Anterior cingulate cortex (tissue), 58 donors: ENCODE measurements at places on chromosomes 1 and 21.

GRCh38 chr1:53902235-53903138, 8.5 kb downstream of the DIO1 start:
- DNase-seq = no peak

DNA sequence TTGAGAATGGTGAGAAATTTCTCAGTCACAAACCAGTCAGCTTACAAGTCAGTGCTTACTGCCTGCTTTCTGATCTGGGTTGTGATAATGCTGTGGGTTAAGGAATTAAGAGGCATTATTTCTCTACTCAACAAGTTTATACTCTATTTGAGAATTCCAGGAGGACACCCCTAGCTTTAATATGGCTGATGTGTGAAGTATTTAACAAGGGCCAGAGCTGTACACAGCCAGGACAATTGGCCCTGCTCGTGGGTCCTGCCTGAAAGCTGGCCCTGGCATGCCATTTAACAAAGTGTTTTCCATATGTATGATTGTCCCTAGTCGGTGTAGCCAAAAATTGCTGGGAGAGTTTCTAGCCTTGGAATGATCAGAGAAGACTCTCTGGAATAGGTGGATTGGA, 43.2 kb downstream of the HHAT start:
- no peak for DNase-seq

DNA sequence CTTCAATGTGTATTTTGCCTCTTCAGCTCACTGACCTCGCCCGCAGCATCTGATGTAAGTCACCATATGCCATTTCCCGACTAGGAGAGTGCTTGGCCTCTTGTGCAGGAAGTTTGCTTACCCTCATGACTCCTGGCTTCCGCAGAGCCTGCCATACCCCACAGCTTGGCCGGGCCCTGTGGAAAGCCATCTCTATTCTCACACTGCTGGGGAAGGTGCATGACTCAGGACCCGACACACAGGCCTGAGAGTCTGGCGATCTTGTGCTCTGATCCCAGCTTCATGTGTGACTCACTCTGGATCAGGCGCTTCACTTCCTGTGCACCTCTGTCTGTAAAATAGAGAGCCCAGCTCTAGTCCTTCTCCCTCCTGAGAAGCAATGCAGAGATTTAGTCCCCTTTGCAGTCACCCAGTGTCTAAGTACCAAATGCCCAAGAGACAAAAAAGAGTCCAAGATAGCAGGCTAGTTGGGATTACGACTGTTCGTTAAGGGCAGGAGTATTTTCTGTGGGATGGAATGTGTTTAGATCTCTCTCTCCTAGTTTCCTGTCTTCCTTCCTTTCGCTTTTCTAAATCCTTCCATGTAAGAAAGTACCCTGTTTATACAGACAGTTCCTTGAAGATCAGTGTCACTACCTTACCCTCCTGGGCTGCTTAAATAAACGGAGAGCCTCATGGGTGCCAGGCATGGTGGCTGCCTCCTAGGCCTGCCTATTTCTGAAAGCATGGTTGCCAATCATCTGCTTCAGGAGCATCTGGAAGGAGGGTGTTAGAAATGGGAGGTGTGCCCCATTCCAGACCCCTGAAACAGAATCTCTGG, 62.8 kb upstream of the KIF26B start:
- no peak for DNase-seq

GRCh38 chr1:63004868-63005267, 220.9 kb downstream of the ATG4C start:
- DNase-seq = no peak

GRCh38 chr1:42186152-42186551, 21.6 kb upstream of the GUCA2A start:
- DNase-seq = no peak

DNA sequence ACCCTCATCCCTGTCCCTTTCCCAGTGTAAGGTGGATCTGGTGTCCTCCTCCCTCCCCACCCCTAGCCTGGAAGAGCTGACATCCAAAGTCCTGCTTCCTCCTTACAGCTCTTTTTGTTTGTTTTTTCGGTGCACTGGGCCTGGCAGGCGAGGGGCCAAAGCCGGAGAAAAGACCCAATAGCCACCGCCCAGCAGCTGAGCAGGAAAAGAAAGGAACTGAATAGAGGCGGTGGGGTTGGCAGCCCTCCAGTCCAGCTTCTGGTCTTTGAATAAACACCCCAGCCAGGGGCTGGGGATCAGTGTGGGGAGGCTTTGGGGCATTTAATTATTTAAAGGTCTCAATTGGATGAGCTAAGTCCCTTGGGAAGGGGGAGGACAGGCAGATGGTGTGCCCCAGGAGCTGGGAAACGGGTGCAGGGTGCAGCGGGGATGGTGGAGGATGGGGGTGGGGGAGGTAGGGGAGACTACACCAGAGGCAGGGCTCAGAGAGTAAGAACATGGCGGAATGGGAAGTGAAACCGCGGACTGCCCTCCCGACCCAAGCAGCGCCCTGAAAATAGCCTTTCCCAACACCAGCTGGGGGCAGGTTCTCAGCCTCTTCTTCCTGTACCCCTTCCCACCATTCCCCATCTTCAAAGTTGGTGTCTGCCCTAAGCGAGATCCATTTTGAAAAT, 20.2 kb downstream of the BTG2 start:
- DNase-seq = no peak

GRCh38 chr1:219359126-219359525, 185.4 kb downstream of the LYPLAL1 start:
- no peak for DNase-seq

- no peak for DNase-seq
Measured at GRCh38 chr1:59124166-59124565, 172.7 kb upstream of the FGGY start.

- DNase-seq = no peak
Measured at GRCh38 chr1:187577610-187578009, 748.9 kb downstream of the PLA2G4A start.

DNA sequence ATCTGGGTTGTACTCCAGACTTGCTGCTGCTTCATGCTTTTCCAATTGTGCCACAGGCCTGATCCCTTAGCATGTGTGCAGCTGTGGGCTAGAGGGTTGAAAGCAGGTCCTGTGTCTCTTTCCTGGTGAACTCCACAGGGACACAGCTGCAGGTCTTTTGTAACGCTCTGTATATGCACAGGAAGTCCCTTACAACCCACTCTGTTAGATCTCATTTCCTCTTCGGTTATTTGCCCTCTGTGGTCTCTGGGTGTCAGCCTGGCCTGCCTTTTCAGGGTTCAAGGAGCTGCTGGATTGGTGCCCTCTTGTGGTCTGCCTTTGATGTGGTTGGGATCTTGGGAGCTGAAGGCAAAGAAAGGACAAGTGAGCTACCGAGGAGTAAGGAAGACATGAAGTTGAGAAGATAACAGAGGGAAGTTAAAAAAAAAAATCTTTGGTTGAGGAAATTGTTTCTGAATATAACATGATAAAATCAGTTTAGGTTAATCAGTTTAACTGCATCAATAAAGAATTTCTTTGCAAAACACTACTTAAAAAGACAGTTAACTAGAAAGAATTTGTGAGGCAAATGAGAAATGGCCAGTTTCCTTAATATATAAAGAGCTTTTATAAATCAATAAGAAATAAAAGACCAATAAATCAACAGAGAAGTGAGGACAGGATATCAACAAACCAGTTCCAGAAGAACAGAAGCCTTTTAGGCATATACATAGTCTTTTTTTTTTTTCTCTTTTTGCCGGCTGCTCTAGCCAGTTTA, 44.1 kb downstream of the UCK2 start:
- no peak for DNase-seq

GRCh38 chr1:103959565-103959964, 209.9 kb downstream of the AMY1C start:
- no peak for DNase-seq

DNA sequence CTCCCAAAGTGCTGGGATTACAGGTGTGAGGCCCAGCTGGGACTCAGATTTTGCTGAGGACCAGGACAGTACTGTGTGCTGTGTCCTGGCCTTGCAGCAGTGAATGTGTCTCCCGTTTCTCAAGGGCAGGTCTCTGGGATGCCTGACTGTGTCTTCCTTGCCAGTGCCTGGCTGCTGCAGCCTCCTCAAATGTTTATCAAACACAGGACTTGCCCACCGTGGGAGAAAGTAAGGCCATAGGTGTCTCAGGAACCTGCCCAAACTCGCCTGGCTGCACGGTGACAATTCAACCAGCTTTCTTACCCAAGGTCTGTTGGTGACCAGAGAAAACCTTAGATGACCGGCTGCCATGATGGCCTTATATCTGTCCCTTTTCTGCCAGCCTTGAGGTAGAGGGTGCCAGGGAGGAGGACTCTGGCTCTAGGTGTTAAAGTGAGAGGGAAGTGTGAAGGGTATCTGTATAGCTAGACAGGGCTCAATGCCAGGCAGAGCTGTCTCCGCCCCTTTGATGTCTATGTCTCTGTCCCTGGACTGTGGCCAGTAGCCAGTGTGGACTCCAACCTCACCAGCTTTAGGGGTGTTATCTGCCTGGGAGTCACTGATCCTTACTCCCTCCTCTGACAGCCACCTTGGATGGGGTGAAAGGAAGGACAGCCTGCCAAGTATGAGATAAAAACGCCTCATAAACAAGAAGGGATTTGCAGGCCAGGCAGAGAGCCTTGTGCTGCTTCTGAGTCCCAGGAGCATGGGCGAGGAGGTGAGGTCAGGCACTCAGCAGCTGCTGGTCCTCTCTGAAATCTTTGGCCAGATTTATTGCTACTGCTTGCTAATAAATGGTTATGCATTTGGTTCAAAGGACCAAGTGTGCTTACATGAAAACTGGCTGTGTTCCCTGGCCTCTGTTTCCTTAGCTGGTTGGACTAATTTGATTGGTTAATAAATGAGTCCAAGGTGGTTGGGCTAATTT, 22.3 kb downstream of the IL6R start:
- no peak for DNase-seq

GRCh38 chr1:182835806-182836205, 3.3 kb upstream of the DHX9 start:
- DNase-seq = no peak

DNA sequence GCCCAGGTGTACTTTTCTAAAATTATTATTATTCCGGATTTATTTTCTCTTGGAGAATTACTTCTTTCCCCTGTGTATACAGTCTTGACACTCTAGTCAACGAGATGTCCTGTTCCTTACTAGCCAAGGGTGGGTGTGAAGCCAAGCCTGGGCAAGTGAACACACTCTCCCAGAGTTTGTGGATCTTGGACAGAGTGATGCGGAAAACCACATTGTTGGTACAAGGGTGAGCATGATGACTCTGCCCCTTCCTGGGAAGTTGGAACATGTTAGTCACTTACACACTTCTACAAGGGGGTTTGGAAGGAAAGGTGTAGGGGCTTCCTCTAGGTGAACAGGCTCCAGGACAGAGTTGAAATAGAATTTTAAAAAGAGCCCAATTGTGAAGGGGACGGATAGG, 20.0 kb upstream of the RD3 start:
- DNase-seq = no peak

- no peak for DNase-seq
Measured at GRCh38 chr1:153232553-153232952, 15.2 kb downstream of the PRR9 start.

DNA sequence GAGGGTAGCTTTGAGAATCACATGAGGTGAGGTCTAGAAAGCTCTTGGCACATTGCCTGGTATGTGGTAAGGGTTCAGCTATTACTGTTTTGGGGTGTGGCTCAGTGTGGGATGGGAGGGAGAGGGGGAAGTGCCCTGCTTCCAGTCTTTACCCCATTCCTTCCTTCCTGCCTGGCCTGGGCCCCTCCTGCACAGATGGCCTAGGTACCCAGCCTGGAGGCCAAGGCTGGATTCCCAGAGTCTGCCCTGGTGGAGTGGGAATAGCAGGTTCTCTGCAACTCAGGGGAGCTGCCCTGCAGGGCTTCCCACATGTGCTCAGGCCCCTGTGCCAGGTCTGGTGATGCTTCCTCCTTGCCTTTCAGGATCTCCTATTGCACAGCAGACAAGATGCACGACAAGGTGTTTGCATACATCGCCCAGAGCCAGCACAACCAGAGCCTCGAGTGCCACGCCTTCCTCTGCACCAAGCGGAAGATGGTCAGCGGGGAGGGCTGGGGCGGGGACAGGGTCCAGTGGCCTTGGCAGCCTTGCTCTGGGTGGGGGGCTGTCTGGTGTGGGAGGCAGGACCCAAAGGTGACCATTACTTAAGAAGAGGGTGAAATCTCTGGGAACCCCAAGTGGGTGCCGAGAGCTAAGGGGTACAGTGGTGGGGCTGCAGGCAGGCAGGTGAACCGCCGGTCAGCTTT, 13.5 kb downstream of the LDLRAP1 start:
- DNase-seq = no peak

DNA sequence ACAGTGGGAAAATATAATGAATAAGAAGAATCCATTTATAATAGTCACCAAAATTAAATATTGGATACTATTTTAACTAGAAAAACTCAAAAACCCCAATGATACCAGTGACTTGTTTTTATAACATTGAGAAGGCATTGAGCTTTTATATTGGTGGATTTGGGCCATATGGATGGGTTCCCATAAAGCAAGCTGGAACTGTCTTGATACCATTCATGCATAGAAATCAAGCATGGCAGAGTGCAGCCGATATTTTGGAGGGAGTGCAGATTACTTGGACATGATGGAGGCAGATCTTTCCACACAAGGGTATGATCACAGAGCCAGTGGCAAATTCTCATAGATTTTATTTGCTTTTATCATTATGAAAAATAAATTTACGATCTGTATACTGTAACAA, 3.8 kb upstream of the RWDD3 start:
- no peak for DNase-seq

DNA sequence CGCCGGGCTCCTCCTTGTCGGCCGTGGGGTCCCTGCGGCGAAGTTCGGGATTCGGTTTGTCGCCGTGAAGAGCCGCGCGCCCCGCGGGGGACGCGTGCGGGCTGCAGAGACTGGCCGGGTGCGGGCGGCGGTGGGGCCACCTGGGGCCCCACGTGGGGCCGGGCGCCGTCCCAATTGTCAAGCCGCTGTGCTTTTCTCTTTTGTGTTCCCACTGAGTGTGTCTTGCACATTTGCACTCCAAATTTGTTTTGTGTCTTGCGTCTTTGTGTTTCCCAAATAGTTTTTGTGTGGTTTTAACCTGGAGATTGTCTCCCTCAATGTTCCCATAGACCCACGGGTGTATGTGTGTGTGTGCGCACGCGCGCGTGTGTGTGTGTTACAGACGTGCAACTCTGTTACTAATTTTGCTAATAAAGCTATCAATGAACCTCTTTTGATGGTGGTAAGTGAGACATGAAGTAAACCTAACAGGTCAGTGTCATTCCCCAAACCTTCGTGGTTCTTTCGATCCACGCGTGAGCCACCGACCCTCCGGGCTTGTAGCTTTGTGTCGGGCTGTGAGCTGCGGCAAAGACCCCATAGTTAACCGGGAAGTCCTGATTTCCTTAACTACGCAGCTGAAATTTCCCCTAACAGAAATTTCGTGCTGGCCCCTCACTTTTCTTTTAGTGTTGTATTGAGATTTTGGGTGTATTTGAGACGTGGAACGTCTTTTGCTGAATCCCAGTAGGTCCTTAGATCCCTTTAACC, 708 bp downstream of the PRDM2 start:
- peak; percentile 59 for DNase-seq

GRCh38 chr1:50665413-50665812, 242.2 kb upstream of the DMRTA2 start:
- DNase-seq = no peak

- DNase-seq = peak; percentile 26
Measured at GRCh38 chr1:18109756-18110597, 2.4 kb downstream of the IGSF21 start.

- no peak for DNase-seq
Measured at GRCh38 chr1:38082769-38083263, 36.2 kb upstream of the POU3F1 start.

GRCh38 chr1:25634066-25634465, 17.5 kb downstream of the MAN1C1 start:
- no peak for DNase-seq
